HAP-1 (cell line): ENCODE measurements at places on chromosomes 7 and 10.
A peak's percentile ranks its signal among the peaks of the same experiment; 100 is the strongest.

GRCh38 chr10:82880776-82881290 is 1005.8 kb downstream of the NRG3 start:
- no peak for DNase-seq

DNA sequence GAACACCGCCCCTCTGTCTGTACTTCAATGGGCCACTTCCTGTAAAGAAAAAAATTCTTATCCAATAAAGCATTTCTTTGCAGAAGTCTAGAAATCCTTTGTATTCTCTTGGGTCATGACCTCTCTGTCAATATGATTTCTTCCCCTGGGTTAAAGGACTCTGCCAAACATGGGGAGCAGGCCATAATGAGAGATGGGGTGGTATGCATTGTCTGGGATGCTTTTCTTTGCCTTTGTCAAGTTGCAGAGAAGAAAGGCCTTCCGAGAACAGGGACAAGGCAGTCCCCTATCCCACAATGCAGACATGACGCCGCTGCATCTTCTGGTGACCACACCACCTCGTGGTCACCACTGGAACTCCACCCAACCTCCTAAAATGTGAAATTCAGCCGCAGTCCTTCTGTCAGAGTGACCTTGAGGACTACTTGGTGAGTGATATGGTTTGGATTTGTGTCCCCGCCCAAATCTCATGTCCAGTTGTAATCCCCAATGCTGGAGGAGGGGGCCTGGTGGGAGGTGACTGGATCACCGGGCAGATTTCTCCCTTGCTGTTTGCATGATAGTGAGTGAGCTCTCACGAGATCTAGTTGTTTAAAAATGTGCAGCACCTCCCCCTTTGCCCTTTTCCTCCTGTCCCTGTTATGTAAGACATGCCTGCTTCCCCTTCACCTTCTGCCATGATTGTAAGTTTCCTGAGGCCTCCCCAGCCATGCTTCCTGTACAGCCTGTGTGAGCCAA is 15.2 kb upstream of the FRMPD2 start:
- peak; percentile 75 for DNase-seq

DNA sequence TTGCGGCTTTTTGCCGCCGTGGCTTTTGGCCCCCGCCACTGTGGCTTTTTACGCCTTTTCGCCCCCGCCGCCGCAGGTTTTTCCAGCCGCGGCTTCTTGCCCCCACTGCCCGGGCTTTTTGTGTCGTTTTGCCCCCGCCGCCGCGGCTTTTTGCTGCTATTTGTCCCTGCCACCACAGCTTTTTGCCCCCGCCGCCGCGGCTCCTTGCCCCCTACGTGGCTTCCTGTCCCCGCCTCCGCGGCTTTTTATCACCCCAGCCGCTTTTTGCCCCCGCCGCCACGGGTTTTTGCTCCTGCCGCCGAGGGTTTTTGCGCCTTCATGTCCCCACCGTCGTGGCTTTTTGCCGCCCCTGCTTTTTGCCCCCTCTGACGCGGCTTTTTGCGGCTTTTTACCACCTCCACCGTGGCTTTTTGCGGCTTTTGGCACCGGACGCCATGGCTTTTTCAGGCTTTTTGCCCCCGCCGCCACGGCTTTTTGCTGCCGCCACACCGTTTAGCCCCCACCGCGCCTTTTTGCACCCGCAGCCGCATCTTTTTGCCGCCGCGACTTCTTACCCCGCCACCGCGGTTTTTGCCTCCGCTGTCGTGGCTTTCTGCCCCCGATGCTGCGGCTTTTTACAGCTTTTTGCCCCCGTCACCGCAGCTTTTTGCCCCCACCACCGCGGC is 637.0 kb downstream of the ZNF716 start:
- DNase-seq: no peak

DNA sequence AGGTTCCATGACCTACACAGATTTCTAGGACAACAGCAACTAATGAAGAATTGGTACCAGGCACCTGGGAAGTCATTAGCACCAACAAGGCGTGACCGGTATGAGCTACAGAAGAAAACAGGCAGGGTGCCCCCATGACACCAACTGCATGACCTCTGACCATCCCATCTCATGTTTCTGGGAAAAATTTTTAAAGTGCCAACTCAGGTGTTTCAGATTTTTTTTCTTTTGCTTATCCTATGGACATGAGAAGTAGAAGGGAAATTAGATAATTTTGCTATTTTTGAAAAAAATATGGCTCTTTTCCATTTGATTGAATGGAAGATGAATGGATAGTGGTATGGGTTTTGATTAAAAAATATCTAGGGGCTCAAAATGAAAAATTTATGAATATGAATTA is 154.8 kb downstream of the NRCAM start:
- DNase-seq: no peak

DNA sequence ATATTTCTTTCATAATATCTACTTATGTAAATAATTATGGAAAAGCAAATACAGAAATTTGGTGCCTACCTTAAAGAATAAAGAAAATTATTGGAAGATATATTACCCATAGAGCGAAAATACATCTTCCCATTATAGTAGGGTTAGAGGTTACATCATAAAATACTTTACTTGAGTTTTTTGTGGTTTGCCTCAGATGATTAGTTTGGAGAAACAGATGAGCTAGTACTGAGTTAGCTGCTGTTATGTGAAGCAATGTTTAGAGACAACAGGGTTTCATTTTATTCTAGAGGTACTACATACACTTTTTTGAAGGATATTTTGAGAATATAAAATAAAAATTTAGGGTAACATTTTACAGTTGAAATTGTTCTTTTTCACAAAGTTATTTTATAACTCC is 2.9 kb upstream of the MLLT10 start:
- DNase-seq: peak; percentile 42

- no peak for DNase-seq
Observed at GRCh38 chr7:30683816-30684215, 1.6 kb upstream of the CRHR2 start.

DNA sequence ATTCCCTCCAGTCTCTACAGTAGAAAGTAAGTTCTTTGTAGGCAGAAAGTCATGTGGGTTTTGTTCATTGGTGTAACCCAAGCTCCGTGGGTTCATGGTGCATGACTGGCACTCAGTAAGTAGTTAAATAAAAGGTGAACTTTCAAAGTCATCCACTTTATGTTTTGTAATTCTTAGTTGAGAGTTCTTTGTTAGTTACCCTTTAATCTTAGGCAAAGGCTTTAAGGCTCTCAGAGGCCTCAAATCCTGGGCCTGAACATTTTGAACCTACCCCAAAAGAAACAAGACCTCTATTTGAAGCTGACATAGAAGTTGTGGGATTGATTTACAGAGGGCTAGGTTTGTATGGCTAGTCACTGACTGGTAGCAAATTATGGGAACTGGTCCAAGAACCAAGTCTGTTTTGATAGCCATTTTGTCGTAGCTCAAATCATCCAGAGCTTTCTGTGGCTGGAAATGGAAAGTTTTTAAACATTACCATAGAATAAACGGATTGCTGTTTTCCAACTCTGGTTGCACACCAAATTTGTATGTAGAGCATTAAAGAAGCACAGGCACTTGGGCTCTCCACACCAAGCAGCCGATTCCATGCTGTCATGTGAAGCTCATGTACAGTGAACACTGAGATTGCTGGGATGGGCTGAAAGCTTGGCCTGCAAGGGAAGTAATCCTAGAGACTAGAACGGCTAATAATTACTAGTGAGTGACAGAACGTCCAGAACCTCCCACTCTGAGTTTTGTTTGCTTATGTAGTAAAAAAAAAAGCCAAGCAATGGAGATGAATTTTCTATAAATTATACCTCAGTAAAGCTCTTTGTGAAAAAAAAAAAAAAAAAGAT is 53.5 kb downstream of the DENND11 start:
- no peak for DNase-seq

DNA sequence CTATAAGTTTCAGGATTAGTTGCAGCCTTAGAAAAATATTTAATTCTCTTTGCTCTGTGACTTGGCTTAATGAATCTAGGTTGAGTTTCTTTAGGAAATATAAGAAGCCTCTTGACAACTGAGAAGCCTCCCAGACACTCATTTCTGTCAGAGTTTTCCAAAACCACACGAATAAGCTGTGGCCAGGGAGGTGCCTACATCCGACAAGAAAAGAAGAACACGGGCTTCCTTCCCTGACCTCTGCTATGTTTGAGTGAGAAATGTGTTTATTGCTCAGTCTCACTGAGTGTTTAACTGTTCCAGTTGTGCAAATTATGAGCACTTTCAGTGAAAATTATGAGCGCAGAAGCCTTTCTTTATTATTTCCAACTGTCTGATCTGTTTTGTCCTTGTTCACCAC is 105.0 kb downstream of the TRIL start:
- DNase-seq: no peak

DNA sequence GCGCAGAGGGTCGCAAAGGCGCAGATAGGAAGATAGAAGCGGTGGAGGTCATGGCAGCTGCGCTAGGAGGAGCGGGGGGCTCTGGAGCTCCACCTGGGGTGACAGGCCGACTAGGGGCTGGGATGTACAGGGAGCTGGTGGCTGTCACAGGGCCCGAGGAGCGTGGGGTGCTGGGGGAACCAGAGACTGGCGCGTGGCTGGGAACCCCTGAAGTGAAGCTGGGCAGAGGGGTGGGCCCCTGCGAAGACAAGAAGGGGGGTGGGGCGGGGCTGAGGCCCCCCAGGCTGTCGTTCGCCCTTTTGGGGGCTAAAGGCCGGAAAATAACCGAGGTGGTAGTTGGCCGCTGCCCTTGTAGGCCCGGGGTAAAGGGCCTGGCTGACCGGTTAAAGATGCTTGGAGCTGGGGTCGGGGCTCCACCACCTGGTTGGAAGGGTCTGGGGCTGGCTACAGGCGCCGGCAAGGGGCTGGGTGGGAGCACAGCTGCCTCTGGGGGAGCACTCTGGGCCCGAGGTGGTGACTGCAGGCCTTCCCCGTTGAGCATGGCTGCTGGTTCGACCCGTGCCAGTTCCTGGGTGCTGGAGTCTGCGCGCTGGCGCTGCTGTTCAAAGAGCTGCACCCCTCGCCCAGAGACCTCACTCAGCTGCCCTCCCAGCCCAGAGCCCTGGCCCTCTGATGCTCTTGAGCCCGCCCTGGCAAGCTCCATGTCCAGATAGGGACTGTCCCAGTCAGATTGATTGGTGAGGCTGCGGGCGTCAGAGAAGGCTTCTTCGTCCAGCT is 6.8 kb upstream of the MYOZ1 start:
- DNase-seq: no peak

DNA sequence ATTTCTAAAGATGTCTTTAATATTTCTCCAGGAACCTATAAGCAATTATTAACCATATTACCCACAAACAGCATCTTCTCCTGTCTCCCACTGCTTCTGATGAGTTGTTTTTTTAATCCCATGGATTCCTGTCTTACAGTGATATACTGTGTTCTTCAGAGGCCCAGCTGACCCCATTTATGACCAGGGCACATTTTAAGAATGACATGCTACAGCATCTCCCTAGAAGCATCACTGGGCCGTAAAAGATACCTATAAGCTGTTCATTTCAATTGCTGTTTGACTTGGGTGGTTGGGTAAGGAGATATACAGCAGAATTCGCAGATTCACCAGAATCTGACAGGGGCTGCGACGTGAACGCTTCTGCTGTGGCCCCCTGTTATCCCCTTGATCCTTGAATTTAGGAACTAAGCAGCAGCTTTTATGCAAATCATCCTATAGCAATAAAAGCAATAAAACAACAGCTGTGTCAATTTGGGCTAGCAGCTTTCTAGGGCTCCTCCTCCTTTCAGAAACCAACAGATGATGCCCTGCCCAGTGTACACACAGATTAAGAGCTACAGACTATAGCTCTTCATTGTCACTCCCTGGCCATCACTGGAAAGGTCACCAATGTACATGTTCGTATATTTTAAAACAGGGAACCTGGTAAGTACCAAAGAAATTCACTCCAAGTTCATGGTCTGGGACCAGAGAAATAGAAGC is 86.8 kb downstream of the CPEB3 start:
- no peak for DNase-seq

DNA sequence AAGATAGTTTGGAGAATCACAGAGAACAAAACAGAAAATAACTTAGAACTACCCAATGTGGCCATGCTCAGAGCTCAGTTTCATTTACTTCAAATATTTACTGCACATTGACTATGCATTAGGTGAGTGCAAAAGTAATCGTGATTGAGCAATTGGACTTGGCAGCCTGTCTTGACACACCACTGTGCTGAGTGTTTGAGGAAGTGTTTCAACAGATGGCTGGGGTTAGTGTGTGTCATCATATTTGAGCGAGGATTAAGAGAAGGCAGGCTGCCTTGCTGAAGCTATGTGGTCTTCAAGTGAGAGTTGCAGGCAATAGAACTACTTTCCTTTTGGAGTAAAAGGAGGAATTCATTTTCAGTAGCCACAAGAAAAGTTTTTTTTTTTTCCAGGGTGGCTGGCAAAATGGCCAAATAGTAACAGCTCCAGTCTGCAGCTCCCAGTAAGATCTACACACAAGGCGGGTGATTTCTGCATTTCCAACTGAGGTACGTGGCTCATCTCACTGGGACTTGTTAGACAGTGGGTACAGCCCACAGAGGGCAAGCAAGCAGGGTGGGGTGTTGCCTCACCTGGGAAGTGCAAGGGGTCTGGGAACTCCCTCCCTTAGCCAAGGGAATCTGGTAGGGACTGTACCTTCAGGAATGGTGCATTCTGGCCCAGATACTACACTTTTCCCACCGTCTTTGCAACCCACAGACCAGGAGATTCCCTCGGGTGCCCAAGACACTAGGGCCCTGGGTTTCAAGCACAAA is 37.6 kb downstream of the AKR1C4 start:
- DNase-seq: no peak

DNA sequence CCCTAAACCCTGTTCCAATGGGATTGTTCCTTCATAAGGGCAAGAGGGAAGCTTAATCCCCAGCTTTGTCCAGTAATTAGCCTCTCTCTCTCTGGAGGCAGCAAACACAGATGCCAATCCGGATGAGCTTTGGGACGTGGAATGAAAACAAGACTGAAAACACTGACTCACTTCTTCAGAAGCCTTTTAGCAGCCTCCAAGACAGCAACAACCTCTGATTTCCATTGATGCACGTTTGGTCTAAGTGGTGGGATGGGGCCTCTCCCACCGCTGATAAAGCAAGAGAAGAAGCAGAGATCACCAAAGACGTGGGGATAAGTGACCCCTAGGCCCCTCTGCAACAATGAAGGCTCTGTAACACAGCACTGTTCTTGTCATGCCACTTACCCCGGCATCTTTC is 5.8 kb upstream of the GFRA1 start:
- DNase-seq: no peak

- DNase-seq: no peak
Observed at GRCh38 chr7:23539494-23539907, 7.7 kb upstream of the TRA2A start.

- DNase-seq: no peak
Observed at GRCh38 chr7:140673063-140673773, 473 bp downstream of the ADCK2 start.

DNA sequence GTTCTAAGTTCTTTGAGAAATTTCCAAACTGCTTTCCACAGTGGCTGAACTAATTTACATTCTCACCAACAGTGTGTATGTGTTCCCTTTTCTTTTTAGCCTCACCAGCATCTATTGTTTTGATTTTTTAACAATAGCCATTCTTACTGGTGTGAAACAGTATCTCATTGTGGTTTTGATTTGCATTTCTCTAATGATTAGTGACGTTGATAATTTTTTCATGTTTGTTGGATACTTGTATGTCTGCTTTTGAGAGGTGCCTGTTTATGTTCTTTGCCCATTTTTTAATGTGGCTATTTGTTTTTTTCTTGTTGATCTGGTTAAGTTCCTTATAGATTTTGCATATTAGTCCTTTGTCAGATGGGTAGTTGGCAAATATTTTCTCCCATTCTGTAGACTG is 191.4 kb downstream of the AGMO start:
- DNase-seq: no peak

- DNase-seq: no peak
Observed at GRCh38 chr7:44068054-44068453, 2.7 kb upstream of the PGAM2 start.
